ENCODE measurements at places on chromosomes 13 and 19.
A peak's percentile ranks its signal among the peaks of the same experiment; 100 is the strongest.

DNA sequence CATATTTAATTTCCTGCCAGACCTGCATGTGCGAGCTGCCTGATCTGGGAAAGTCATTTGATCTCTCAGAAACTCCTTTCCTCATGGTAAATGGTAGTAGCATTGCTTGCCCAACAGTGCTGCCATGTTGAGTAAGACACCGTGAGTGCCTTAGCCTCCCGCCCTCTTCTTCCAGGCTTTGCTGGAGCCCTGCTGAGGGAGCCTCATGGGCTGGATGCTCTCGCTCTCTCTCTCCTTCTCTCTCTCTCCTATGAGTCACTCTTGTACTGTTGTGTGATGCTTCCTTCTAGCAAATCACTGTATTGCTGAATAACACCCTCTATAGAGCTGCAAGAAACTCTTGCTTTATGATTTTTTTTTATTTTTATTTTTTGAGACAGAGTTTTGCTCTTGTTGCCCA lies 365.5 kb downstream of the UQCRFS1 start:
- ATAC-seq: no peak

DNA sequence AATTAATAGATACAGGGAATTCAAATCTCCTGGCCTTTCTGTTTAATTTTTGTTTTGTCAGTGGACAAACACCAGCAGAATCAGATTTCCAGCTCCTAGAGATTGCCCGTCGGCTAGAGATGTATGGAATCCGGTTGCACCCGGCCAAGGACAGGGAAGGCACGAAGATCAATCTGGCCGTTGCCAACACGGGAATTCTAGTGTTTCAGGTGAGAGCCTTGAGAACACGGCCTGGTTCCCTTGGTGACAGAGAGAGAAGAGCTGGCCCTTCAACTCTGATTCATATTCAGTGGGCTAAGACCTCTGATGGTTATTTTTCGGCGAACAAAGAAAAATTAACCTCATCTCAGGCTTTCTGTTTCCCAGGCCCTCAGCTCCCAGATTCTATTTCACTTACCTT lies 191.3 kb downstream of the STK24 start:
- no peak for ATAC-seq

DNA sequence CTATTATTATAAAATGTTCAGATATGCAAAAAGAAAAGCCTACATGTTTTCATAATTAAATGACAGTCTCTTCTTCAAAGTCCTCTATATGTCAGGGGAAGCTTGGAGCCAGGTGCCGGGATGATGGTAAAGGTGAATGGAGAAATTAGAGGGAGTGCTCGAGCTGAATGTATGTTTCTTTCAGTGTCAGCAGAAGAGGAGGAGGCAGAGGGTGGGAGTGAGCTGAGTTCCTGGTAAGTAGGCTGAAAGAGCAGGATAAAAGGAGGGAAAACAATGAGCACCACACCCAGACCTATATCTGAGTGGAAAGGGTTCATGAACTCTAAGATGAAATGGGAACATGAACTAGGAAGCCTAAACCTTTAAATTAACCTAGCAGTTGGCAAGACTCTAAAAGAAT lies 307.6 kb upstream of the NBEA start:
- no peak for ATAC-seq

GRCh38 chr19:48006762-48007161 lies 12.3 kb downstream of the ELSPBP1 start:
- ATAC-seq: no peak

DNA sequence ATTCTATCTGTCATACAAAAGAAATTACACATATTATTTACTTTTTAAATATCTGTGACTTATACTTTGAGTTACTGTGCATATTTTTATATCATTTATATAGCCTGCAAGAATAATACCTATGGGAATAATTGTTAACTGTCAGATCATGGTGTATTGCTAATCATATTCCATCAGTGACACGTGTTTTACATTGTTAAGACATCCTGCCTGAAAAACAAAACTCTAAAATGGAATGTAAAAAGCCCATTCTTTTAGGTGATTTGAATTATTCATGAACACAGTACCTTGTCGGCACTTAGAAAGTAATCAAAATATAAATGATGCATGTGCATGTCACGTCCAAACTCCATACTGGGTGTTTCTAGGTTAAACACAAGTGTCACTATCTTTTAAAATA lies 533.8 kb upstream of the PCDH9 start:
- no peak for ATAC-seq

GRCh38 chr13:25901460-25902376 lies 150.1 kb downstream of the SHISA2 start:
- no peak for ATAC-seq

GRCh38 chr19:28961772-28962500 lies 251.0 kb downstream of the UQCRFS1 start:
- ATAC-seq: peak; percentile 79

DNA sequence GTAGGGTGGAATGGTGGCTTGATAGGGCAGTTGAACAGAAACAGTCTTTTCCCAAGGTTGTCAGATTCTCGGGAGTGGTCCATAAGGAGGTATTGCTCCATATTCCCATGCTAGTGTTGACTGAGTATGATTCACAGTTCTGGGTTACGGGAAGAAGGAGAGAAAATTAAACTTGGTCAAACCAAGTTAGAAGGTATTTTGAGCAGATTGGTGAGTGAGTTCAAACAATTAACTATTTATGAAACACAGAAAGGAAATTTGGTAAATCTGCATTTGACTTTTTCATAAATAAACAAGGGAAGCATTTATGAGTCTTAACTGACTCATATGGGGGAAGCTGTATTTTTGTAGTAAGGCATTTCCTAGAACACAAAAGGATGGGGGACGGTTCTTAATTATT lies 2419.4 kb downstream of the PCDH9 start:
- ATAC-seq: no peak

DNA sequence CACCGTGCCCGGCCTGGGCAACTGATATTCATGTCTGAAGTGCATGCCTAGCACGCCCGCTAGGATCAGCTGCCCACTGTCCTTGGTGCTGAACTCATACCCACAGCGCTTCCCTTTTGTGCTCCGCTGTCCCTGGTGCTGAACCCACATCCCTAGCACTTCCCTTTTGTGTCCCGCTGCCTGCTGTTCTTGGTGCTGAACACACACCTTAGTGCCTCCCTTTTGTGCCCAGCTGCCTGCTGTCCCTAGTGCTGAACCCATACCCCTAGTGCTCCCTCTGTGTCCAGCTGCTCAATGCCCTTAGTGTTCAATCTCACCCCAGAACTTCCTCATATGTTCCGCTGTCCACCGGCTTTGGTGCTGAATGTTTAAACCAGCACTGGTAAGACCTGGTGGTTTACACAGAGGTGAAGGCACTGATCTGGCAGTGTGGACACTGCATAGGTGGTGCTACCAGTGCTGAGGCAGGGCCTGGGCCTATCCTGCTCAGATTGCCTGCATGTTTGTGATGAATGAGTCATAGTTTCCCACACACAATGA lies 26.3 kb upstream of the SIGLEC11 start:
- peak; percentile 65 for ATAC-seq

DNA sequence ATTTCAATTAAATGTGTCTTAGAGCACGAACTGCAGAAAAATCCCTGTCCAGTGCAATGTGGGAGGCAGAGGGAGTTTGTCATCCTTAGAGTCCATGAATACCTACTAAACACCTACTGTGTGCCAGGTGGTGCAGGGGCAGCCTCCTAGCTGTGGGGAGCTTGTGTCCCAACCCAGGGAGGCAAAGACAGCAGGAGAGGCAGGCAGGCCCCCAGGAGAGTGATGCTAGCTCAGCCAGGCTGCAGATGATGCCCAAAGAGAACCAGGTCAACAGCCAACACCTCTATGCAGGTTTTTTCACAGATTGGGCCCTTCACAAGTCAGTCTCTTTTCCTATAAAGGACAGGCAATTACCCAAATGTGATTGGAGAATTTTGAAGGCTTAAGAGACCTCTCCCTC lies 108.2 kb upstream of the UQCRFS1 start:
- ATAC-seq: no peak

GRCh38 chr13:109694972-109695371 lies 91.4 kb downstream of the IRS2 start:
- ATAC-seq: no peak

DNA sequence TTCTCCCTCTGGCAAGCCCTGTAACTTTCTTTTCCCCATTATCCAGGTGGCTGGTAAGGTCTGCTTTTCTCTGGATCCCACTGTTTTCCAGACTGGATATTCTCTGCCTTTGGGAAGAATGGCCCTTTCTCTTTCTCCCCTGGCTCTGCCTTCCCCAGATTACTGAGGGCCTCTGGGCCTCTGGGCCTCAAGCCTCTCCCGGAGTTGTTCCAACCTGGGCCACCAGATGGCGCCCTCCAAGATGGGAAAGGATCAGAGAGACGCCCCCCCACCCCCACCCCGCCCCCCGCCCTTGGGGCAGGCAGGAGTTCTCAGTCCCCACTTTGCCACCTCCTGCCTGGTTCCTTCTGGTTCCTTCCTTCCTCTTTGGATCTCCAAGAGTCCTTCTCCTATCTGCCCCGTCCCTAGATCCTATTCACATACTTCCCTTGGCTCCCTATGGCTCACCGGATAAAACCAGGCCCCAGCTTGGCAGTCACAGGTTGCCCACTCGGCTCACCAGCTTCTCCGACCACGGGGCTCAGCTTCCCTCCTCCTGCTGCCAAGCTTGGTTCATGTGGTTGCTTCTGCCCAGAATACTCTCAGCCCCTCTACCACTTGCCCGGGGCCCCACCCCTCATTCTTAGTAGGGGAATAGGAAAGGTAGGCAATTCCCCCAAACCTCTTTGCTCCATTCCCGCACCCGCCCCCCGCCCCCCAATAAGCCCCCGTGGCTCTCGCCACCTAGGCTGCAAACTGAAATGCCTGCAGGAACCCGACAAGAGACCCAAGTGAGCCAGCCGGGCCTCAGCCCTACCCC lies 13.1 kb downstream of the EPS8L1 start:
- ATAC-seq: peak; percentile 50

GRCh38 chr13:25744178-25744577 lies 307.6 kb downstream of the SHISA2 start:
- ATAC-seq: no peak

DNA sequence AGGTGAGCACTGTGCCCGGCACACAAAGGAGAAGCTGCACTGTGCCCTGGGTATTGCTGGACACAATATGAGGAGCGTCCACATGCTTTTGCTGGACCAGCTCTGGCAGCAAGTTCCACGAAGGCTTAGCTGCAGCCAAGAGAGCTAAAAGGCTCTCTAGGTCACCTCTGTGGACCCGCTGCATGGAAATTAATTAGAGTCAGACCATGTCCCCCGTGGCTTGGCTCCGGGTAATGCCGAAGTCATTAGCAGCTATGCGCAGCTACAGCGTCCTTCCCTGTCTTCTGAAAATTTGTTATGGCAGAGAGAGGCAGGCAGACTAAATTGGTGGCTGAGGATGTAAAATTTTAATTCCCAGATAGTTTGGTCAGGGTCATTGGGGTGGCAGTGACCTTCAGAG lies 271.5 kb downstream of the SLC7A1 start:
- ATAC-seq: no peak

- ATAC-seq: peak; percentile 81
These were observed 13.1 kb downstream of the GRAMD1A start for GRCh38 chr19:35013041-35013819.

GRCh38 chr13:19910336-19911072 lies 47.1 kb upstream of the ZMYM5 start:
- ATAC-seq: no peak

- ATAC-seq: peak; percentile 72
These were observed 7.9 kb downstream of the MLLT1 start for GRCh38 chr19:6271721-6272410.

GRCh38 chr13:75091718-75092117 lies 390.3 kb downstream of the TBC1D4 start:
- ATAC-seq: no peak

DNA sequence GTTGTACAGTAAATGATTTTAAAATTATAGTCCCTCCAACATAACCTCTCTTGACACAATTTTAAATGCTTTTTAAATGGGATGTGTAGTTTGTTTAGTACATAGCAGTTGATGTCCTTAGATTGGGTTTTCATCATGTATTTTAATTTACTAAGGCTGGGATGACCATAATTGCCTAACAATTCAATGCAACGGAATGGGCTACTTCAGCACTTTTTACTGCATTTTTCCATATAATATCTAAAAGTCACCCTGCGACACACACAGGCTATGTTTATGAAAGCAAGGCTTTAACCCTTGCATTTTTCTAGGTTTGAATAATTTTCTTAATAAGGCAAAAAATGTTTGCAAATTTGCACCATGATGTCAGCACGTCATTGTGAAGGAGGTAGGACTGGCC lies 321.0 kb downstream of the DLEU7 start:
- no peak for ATAC-seq

DNA sequence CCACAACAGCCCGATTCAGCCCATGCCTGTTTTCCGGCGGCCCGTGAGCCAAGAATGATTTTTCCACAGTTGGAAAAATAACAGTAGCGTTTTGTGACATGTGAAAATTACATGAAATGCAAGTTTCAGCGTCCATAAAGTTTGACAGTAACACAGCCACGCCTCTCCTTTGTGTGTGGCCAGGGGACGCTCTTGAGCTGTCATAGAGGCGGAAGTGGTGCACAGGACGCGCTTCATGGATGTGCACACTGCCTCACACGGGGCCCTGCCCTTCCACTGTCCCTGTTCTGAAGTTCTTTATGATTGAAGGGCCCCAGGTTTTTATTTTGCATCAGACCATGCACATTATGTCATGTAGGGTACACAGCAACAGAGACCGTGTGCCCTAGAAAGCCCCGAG lies 12.4 kb upstream of the ELAVL1 start:
- ATAC-seq: no peak

DNA sequence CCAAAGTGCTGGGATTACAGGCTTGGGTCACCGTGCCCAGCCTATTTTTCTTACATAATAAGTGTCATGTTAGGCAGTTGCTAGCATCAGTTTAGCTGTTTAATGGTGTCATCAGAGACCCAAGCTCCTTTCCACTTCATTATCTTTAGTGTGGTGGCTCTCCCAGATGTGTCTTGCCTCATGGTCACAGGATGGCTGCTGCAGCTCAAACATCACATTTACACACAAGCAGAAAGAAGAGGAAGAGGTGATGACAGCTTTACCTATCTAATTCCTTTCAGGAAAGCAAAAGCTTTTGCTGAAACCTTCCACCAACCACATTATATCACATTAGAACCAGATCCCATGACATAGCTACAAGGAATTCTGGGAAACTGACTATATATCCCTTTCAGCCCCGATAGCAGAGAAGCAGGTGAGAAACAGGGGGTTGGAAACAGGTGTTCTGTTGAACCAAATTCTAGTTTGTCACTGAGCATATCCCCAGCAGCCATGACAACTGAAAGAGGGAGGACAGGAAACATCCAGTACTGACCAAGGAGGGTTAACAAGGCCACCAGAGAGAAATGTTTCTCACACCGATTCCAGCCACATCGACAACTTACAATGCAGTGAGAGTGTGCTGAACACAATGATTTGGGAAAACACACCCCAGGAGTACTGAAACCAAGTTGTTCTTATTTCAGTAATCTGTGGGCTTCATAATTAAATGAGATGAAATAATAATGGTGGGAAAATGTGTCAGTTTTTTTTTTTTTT lies 617.0 kb downstream of the UQCRFS1 start:
- ATAC-seq: no peak

DNA sequence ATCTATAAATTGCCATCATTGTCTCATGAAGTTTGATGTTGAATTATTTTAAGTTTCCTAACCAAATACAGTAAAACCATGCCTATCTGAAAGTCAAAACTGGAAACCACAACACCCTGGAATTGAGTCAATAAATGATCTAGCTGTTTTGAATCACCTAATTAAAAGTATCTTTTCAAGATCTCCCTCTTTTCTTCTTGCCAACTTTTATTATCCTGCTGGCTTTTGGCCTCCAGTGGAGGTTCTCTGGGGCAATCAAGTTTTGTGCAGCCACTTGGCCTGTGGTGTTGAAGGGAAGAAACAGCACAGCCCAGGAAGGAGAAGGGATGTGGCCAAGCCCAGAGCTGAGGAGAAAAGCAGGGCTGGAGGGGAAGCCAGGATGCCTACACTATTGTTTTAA lies 255.4 kb downstream of the COG6 start:
- ATAC-seq: peak; percentile 86

Data from SK-N-SH treated with all-trans-retinoic acid at 6 μM for 48 hours (cell line).